DMS53 (cell line): ENCODE measurements at places on chromosomes 6 and 20.
A peak's percentile ranks its signal among the peaks of the same experiment; 100 is the strongest.

GRCh38 chr20:41030531-41031242 lies 2.1 kb downstream of the TOP1 start:
- DNase-seq: peak; percentile 19

GRCh38 chr6:16774437-16774836 lies 13.2 kb upstream of the ATXN1 start:
- DNase-seq: no peak

DNA sequence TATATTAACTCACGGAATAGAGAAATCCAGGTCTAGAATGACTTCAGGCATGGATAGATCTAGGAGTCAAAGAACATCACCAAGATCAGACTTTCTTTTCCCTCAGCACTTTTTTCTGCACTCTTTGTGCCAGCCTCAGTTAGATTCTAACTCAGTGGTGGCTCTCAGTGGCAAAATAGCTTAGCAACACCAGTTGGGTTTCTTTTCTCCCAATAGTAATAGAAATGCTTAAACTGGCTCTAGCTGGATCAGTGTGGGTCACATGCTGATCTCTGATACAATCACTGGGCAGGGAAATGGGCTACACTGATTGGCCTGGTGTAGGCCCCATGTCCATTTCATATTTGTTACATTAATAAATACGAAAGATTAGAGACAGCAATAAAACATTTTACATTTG lies 44.2 kb upstream of the ARFGEF2 start:
- DNase-seq: no peak

DNA sequence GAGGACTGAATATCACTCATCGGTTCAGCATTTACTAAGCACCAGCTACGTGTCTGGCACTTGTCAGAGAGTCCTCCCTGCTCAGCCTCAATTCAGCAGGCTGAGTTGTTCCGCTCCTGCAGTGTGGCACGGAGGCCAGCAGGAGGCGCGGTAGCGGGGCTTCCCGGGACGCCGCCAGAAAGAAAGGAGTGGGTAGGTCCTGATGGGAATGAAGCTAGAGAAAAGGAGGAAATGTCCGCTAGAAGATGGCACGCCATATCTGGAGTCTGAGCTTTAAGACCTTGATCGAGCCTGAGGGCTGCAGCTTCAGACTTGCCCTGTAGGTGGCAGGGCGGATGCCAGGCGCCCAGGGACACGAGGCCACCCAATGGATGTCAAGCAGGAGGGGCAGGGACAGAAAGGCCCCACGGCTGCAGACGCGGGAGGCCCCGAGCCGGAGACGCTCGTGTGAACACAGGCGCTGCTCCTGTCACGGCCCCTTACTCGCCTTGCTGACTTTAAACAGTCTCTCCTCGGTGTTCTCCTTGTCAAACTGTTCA lies 18.7 kb downstream of the SERPINB6 start:
- DNase-seq: peak; percentile 93

GRCh38 chr20:45445805-45446562 lies 23.6 kb upstream of the WFDC2 start:
- DNase-seq: peak; percentile 77

DNA sequence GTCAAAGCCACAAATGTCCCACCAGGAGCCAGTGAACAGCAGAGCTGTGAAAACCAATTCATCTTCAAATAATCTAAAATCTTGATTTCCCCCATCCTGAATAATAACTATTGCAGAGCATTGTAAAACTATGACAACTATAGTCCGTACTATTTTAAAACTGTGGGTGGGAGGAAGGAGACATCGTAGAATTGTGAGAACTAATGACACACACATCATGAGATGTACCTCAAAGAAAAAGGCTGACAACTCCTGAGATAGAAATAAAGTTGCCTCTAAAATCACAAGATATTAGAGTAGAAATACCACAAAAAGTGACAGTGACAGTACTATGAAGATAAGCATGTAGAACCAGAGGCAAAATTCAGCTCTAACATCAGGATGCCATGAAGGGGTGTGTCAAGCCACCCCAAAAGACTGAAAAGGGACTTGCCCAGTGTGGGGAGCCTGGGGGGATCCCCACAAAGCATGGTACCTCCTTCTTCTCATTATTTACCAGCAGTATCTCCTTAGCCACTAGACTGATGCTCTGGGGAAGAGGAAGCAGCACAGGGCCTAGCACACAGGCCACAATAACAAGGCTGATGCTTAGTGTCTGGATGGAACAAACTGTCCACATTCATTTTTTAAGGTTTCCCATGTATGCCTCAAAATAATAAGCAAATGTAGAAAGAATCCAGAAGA lies 13.4 kb downstream of the NAPB start:
- no peak for DNase-seq

DNA sequence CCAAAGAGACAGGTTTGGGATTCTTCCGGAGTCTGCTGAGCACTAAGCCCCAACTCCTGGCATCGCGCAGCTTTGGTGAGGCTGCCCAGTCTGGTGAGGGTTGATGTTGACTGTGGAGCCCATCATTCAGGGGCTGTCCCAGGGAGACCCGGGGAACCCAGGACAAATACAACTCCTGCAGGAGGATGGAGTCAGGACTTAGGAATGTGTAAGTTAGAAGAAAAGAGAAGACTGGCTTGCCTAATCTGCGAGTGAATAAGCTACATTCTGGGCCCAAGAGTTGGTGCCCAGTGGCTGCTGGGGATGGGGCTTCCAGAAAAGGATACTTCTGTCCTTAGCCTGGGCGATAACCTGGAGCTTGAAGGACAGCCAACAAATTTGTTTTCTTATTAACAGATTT lies 47.9 kb downstream of the STK35 start:
- no peak for DNase-seq

- no peak for DNase-seq
These were observed 17.9 kb upstream of the ABRACL start for GRCh38 chr6:139010674-139011073.
